Stimulated activated CD8-positive, alpha-beta memory T cell treated with anti-CD3 and anti-CD28 coated beads, Interleukin-12 subunit alpha, Interleukin-12 subunit beta, amount 100 ng/mL, for 1 hour (primary cell): ENCODE measurements at places on chromosomes 4 and X.

DNA sequence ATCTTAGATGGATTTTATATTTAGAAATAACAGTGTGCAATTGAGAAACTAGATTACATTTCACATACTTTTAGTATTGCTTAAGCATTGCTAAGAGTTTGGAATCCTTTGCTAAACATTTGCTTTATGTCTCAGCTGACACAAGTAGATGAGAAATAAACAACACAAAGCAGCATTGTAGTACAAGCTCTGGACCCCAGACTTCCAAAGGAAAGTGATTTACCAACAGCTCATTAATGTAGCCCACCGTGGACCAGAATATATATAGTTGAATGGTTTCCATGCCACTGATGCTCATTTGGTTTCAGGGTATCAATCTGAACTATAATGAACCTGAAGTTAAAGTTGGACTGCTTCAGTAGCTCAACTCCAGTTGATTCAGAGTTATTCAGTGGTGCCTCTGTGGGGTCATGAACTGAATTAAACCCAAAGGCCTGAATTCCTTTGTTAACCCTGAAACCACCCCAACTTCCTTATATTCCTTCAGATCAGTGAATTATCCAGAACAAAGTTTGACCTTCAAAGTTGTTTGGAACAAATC, 132.1 kb upstream of the NEIL3 start:
- DNase-seq: no peak

- no peak for DNase-seq
These were observed 52.7 kb downstream of the CXorf49B start for GRCh38 chrX:71815906-71816156.

GRCh38 chr4:151905197-151905596, 144.4 kb upstream of the GATB start:
- no peak for DNase-seq

DNA sequence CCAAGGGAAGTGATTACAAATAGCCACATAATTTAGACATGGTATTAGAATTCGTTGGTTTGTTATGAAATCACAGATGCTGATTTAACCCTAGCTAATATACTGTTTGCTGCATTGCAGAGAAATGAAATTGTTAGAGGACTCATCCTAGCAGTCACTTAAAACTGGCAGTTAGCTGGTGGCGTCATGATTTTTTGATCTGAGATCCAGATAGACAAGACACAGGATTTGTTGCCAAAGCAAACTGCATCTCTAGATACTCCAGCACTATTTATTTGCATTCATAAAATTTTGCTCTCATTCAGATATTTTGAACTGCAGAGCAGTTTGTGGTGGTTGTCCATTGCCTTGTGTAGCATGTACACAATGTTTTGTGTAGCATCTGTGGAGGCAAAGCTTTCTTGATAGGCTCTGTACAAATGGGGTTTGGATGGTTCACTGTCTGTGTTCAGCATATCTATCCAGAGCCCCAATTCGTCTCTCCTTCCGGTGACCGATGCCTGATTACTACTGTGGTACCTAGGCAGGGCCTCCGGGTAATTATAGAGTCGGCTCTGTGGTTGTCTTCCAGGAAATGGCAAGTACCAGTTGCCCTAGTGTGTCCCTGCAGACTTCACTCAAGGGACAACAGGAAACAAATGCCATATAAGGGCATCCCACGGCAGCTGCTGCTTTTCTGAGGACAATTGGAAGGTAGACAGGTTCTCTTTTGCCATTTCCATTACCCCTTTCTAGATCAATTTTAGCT, 30.1 kb upstream of the SPARCL1 start:
- DNase-seq: peak; percentile 8

DNA sequence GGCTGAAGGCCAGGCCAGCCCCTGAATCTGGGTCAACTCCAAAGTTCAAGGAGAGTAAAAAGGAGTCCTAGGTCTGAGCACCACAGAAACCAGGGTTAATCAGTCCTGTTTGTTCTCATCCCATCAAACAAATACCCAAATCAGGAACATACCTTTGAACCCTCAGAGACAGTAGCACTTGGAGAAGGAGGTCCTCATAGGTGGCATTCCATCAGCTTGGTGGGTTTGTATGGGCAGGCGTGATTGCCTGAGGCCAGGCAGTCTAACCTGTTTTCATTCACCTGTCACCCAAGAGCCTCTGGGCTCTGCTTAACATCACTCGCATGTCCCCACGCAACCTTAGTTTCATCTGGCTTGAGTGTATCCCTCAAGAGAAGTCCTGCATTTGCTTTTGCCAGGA, 17.5 kb upstream of the MBTPS2 start:
- no peak for DNase-seq

- no peak for DNase-seq
These were observed 824 bp downstream of the TBC1D14 start for GRCh38 chr4:6910340-6910959.

DNA sequence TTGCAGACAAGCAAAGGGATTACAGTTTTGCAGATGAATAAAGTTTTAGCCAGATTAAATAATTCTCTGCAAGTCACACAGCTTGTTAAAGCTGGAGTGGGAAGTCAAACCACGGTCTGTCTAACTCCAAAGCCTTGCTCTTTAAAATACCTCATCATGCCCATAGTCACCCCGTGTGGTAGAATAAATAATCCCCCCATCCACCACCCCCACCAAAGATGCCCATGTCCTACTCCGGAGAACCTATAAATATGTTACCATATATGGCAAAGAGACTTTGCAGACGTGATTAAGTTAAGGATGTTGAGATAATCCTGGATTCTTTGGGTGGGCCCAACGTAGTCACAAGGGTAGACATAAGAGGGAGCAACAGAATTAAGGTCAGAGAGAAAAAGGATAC, 118.7 kb downstream of the BEND2 start:
- no peak for DNase-seq

- no peak for DNase-seq
These were observed at the start of gene PLAC1 for GRCh38 chrX:134658002-134658759. TSS of gene PLAC1 (minus strand) at chrX:134658471. CDS start at chrX:134566682, 91,789 bp downstream.

GRCh38 chr4:94567811-94568210, 116.1 kb downstream of the PDLIM5 start:
- DNase-seq: no peak

GRCh38 chr4:189355590-189355989, 585.1 kb upstream of the FRG1 start:
- no peak for DNase-seq

- DNase-seq: no peak
These were observed 1.2 kb downstream of the MGST2 start for GRCh38 chr4:139666735-139667281.

DNA sequence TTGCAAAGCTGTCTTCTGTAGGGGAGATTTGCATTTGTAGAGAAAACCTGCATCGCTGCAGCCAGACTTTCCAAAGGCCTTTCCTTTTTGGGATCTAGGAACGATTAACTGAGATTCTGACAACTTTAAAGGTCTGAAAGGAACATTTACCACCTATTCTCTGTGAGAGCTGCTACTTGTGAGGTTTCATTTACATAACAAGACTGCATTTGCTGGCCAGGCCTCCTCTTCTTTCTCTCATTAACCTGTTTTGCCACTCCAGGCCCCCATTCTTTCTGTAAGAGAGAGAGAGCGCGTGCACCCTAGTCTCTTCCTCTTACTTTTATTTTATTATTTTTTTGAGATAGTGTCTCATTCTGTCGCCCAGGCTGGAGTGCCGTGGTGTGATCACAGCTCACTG, 31.6 kb downstream of the TMEM31 start:
- DNase-seq: no peak

DNA sequence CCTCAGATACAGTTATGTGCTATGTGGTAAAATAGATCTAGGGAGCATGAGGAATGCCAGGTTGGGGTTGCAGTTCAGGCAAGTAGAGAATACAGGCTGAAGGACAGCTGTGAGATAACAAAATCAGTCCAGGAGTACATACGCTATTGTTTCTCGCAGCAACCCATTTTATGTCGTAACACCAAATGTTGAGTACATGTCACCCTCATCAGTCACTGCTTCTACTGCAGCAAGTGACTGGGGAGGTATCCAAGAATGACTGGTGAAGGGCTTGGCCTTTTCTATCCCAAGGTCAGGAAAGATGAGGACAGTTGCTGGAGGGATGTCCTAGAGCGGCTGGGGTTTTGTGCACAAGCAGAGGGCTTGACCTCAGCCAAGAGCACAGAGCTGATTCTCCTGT, 172.1 kb downstream of the CBR4 start:
- no peak for DNase-seq

- DNase-seq: no peak
These were observed 1.1 kb downstream of the PLXNA3 start for GRCh38 chrX:154458954-154459778.

- no peak for DNase-seq
These were observed 29.0 kb downstream of the TMPRSS11B start for GRCh38 chr4:68216501-68216900.

DNA sequence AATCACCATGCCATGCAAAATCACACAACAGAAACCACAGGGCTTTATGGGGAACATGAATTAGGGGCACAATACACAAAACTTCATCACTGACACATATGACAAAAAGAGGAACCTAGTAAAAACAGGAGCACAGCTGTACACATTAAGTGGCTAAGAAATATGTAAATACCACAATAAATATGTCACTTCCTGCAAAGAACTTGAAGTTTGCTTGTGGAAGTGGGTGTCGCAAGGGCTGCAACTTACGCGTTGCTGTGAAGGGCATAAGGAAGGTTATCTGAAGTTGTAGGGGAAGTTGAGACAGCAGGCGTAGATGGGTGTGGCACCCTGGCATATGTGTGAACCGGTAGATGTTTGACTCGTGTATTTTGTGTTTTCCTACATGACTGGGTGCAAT, 42.4 kb downstream of the CLCN4 start:
- DNase-seq: no peak

- DNase-seq: no peak
These were observed 111.4 kb upstream of the RXFP1 start for GRCh38 chr4:158410272-158410671.

- DNase-seq: no peak
These were observed 110.9 kb downstream of the RS1 start for GRCh38 chrX:18561020-18561419.

- DNase-seq: no peak
These were observed 762.5 kb downstream of the PCDH7 start for GRCh38 chr4:31482691-31483090.

DNA sequence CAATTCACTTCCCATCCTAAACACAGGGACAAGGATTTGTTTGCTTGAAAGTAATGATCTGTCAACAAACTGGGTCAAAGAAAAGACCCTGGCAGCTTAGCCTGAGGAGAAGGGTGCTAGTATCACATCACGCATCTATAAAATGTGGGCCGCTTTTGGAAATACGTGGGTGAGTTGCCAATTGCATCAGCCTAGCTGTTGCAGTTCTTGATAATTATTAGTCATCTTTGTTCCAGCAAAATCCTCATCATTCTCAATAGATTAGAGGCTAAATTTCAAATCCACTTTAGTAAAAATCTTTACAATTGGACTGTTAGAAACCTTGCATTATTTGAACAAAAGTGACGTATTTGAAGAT, 33.6 kb upstream of the TAPT1 start:
- no peak for DNase-seq

- no peak for DNase-seq
These were observed at the start of gene AADAT for GRCh38 chr4:170089668-170090351. TSS of gene AADAT (minus strand) at chr4:170089956. CDS start at chr4:170089690, 266 bp downstream.

DNA sequence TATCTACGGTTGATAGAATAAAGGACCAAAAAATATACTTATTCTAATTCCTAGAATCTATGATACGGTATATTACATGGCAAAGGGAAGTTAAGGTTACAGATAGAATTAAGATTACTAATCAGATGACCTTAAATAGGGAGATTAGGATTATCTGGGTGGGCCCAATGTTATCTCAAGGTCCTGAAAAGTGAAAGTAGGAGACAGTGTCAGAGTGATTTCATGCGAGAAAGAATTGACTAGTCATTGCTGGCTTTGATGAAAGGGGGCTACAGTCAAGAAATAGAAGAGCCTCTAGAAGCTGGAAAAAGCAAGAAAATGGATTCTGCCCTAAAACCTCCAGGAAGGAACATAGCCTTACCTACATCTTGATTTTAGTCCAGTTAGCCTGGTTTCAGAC, 176.9 kb upstream of the PPP1R2C start:
- DNase-seq: no peak

GRCh38 chr4:117137145-117137544, 51.8 kb upstream of the TRAM1L1 start:
- DNase-seq: no peak

DNA sequence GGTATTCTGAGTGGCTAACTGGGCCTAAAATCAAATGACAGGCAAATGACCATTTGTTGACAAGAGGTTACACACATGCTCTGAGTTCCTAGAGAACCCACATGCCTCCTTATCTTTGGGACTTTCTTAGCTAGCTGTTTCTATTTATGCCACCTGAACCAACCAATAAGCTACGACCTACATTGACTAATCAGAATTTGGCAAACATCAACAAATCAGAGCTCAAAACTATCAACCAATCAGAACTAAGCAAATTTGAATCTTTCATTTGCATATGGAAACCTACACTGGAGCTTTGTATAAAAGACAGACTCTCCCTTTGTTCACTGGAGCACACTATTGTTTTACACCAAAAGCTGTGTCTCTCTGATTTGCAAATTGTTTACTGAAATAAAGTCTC, 192.0 kb downstream of the CXXC4 start:
- DNase-seq: no peak

DNA sequence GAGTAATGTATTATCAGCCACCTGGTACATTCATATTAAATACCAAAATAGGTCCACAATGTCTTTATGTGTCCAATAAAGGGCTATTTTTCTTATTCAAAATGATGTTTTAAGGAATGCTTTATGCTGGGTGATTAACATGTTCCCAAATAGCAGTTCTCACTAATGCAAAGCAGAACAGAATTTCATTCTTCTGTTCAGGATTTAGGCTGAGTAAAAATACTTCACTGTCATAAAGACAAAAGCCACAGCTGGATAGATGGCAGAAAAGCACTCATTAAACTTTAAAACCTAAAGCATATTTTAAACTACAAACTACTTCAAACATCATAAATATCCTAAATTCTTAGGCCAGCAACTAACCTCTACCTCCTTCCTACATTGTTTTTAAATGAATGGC, 244.0 kb downstream of the TMA16 start:
- no peak for DNase-seq

DNA sequence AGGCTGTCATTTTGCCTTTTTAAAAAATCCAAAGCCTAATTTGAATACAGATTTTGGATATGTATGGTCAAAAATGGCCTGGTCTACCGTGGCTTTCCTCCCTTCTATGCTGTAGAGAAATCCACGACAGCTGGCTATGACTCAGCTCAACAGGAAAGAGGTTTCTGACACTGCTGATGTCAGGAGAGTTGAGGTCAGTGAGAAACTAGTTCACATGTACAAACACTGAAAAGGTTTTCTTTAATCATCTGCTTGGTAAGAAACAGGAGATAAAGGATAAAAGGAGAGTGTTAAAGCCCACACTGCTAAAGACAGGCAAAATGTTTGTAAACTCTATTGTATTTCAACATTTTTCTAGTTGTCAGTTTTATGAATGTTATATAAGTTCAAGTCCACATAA, 113.9 kb downstream of the NYX start:
- DNase-seq: no peak
